ENCODE measurements at places on chromosomes 1 and 21.

- no peak for DNase-seq
Observed at GRCh38 chr1:232925421-232926220, 24.8 kb upstream of the NTPCR start.

DNA sequence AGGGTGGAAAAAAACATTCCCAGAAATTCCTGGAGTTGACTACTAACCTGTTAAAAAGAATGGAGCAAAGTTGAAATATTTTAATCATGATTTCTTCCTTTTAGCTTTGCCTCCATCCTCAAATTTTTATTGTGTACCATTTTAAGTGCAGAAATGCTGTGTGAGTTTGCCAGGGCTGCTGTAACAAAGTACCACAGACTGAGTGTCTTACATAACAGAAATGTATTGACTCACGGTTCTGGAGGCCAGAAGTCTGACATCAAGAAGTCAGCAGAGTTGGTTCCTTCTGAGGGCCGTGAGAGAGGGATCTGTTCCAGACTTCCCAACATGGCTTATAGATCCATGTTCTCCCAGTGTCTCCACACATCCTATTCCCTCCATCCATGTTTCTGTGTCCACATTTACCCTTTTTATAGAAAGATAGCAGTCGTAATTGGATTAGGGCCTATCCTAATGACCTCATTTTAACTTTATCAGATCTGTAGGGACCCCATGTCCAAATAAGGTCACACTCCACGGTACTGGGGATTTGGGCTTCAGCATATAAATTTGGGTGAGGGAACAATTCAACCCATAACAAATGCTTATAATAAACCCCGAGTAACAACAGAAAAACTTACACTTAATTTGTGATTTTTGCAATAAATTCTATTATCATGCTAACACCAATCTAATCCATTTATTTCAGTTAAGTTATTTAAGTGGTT, 12.7 kb downstream of the SNX7 start:
- no peak for DNase-seq

DNA sequence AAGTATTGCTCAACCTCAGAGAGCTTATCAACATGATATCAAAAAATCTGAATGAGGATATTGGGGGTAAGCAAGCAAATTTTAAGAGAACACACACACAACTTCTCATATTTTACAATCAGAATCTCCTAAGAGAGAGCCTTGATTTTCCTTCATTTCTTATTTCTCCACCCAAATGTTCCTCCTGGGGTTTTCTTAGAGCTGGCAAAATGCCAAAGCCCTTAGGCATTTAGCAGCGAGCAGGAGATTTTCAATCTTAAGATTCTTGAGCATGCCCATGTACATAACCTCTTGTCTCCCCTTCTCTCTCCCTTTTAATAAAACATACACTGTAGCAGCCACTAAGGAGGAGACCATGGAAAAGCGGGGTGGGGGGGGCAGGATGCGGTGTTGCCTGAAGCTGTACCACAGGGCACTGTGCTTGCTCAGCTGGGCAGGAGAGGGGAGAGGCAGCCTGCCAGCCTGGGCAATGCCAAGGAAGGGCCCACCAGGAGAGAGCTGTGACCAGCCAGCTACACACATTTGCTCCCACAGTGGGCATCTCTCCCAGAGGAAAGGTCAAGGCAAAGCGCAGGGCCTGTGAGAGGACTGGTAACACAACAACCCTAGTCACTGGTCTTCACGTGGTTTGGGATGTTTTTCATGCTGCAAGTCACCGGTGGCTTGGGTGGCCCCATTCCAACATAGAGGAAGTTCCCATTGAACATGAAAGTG, 4.3 kb downstream of the BRINP2 start:
- no peak for DNase-seq

DNA sequence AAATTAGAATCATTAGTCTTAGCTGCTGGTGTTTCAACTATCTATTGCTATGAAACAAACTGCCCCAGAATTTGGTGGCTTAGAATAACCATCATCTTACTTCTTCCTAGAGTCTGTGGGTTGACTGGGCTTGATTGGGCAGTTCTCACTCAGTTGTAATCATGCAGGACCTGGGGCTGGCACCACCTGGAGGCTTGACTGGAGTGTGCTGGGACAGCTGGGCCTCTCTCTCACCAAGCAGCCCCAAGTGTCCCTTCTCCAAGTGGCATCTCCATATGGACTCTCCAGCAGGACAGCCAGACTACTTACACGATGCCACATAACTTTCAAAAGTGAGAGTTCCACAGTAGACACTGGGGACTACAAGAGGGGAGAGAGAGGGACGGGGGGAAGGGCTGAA, 140.3 kb upstream of the ATP1B1 start:
- no peak for DNase-seq

DNA sequence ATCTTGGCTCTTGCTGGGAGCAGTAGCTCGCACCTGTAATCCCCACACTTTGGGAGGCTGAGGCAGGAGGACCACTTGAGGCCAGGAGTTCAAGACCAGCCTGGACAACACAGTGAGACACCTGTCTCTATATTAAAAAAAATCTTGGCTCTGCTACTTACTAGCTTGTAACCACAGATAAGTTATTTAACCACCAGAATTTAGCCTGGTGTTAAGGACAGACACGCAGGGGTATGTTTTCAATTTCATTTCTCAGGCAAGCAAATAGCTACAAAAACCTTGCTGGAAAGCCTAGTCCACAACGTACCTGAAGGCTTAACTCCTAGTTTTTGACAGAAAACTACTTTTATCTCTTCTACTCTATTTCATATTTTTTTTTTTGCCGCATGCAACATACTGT, 24.8 kb upstream of the GFI1 start:
- no peak for DNase-seq

GRCh38 chr1:53339736-53340635, 12.1 kb upstream of the LRP8 start:
- DNase-seq: no peak

All from SW 1271 (cell line).